ENCODE measurements at places on chromosomes 2 and 18.

GRCh38 chr2:133025004-133025403 lies 355.0 kb upstream of the LYPD1 start:
- DNase-seq: no peak

GRCh38 chr2:39419282-39420223 lies 17.5 kb downstream of the MAP4K3 start:
- peak; percentile 52 for DNase-seq

DNA sequence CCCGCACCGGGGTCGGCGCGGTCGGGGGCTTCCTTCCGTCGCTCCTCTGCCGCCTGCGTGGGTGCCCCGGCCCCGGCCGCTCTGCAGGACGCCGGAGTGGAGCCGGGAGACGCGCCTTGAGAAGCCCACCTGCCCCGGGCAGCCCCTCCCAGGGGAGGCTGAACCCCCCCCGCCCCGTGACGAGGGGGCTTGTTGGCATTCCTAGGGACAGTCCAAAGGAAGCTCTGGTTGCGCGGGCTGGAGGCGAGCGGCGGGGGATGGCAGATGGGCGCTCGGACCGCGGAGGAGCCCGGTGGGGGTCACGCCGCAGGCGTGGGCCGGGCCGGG lies 133.5 kb upstream of the MGAT5 start:
- peak; percentile 12 for DNase-seq

DNA sequence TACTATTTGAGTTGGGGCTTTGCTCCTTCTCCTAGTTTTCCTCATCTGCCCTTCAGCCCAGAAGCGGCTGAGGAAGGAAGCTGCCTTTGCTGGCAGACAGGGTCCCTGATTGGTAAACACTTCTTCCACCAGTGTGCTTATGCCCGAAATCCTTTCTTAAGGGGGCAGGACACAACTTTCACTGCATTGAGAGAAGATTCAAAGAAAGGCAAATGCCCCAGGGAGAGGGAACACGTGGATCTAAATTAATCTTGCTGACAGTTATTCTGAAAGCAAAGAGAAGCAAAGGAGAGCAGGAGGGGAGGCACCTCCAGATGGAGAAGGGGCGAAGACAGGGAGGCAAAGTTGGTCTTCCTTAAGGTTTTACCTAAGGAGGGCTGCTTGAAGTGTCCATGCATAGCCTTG lies 92.1 kb upstream of the EFEMP1 start:
- DNase-seq: no peak

GRCh38 chr2:40666398-40666797 lies 214.5 kb upstream of the SLC8A1 start:
- peak; percentile 47 for DNase-seq

GRCh38 chr2:95305380-95306061 lies 8.4 kb downstream of the KCNIP3 start:
- DNase-seq: no peak

DNA sequence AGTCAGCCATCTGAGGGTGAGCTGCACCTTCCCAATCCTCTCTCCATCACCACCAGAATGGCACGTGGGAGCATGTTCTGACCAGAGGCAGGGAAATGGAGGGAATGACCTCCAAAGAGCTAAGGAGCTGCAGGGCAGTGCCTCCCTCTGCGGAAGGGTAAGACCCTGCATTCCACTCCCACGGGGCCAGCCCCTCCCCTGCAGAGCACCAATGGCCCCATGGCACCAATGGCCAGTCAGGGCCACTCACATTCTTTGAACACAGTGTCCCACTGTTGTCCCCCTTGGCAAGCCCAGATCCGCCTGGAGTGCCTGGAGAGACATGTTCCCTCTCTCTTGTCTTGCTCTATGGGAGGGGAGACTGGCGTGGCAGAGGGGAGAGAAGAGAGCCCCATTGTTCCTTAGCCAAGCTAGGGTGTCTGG lies 164.4 kb downstream of the TNS1 start:
- DNase-seq: no peak

DNA sequence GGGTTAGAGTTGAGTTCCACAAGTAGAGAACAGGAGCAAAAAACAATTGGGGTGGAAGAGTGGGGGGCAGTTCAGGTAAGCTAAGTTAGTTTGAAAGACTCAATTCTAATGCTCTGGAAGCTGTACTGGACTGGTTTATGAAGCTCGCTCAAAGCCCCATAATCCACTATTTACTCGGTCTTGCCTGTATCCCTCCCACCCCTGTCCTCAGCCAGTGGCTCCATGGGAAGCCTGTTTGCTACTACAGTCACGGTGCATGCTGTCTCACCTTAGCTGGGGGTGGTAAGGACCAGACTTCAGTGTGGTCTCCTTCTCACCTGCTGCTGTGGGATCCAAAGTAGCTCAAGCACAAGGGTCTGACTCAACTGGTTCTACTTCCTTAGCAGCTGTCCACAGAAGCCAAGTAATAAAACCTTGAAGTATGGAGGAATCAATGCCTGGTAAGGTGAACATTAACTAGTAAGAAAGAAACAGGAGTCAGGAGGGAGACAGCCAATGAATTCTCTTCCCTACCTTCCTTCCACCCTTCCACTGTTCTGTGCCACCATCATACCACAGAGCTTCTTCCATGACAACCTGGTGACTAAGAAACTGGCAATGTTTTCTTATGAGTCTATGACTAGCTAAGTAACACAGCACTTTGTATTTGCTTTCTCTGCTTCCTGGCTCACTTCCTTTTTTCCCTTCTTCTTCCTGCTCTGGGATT lies 230.8 kb downstream of the SRBD1 start:
- peak; percentile 56 for DNase-seq

GRCh38 chr2:218312267-218312756 lies 20.0 kb upstream of the TMBIM1 start:
- no peak for DNase-seq

DNA sequence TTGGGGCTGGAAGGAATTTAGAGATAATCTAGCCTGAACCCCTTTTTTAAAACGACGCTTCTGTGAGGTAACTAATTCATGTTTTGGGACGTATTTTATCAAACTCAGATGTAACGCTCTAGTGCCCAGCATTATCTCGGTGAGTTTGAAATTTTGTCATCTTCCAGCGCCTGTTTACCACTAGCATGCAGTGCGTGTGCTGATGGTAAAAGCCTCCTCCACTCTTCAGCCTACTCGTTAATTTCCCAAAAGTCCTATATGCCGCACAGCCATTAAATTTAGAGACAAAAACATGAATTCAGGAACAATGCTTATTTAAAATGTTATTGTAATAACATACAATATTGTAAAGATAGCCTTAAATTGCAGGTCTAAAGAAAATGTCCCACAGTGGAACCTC lies 2.8 kb downstream of the ZCCHC2 start:
- no peak for DNase-seq

- no peak for DNase-seq
Observed at GRCh38 chr2:6812857-6813530, 52.7 kb downstream of the CMPK2 start.

DNA sequence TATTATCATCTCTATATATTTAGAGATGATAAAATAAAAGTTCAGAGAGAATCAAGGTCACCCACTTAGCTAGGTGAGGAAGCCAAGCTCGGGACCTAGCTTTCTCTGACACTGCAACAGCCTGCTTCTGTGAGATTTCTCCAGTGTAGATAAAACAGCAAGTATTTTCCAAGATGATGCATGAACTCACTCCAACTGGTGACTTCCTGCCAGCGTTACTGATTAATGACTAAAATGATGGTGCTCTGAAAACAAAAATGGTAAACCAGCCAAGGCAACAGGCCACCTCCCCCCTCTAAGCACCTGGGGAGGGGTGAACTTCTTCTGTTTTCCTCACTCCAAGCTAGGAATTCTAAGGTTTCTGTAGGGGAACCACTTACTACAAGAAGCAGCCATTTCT lies 510.2 kb upstream of the ID2 start:
- DNase-seq: peak; percentile 59

- no peak for DNase-seq
Observed at GRCh38 chr18:14978962-14979535, 231.1 kb downstream of the ANKRD30B start.

DNA sequence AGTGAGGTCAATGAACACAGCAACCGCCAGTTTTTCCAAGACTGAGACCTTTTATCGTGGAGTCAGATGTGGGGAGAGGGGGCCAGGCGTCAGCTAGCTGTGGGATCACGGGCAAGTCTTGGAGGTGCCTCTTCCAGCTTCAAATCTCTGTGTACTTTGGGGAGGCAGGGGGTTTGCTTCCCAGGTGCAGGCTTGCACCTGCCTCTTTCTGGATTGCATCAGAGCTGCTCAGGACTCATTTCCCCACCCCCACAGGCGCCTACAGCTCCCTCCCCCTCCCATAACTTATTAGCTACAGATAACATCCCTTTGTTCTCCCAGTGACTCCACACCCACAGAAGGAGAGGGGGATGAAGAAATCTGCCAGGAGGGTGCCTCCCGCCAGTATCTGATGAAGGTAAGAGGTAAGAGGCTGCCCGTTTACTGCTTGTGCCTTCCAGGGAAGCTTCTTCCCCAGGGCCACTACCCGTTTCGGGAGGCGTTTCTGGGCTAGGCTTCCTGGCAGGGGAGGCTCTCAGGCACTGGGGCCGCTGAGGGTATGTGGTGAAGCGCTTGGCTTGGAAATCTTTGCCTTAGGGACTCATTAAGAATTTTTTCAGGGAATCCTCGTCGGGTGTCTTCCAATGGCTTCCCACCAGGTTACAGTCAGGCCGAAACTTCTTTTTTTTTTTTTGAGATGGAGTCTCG lies 18.8 kb upstream of the MRPL33 start:
- no peak for DNase-seq

- DNase-seq: no peak
Observed at GRCh38 chr2:21501376-21502027, 377.7 kb downstream of the TDRD15 start.

Measured in fibroblast of skin of right biceps (primary cell).